Naive thymus-derived CD8-positive, alpha-beta T cell (primary cell): ENCODE measurements at places on chromosomes 7 and 10. TPM values are rescaled to one million over a fixed set of nuclear protein-coding genes. Genes with fewer than 3 reads are reported as not detected.

AZGP1 gene
- total RNA-seq, result not detected

LIPN gene
- total RNA-seq, result not detected

MMP21 gene
- 0.18 TPM for total RNA-seq

DNA sequence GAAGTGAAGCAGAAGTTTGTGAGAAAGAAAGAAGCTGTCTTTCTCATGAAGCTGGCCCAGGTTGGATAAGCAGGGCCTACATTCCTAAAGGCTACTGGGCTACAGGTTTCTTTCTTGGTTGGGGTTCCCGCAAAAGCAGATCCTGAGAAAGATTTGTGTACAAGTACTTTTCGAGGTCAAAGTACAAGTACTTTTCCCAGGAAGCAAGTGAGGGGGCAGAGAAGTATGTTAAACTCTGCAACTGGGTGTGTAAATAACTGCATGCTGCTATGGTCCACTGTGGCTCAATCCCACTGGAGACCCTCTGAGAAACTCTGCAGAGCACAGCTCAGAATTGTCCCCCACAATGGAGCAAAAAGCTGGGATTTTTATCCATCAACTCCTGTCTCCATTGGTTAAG, 28.7 kb downstream of the LSM5 start:
- H3K27me3 ChIP-seq, result peaks cover 17% of the 10 kb centered on the region
- no peak overlapping the region for H3K27ac ChIP-seq
- no peak for DNase-seq
- H3K4me3 ChIP-seq, result no peak overlapping the region
- no peaks in the 10 kb centered on the region for H3K4me1 ChIP-seq
- no peaks in the 10 kb centered on the region for H3K36me3 ChIP-seq

DNA sequence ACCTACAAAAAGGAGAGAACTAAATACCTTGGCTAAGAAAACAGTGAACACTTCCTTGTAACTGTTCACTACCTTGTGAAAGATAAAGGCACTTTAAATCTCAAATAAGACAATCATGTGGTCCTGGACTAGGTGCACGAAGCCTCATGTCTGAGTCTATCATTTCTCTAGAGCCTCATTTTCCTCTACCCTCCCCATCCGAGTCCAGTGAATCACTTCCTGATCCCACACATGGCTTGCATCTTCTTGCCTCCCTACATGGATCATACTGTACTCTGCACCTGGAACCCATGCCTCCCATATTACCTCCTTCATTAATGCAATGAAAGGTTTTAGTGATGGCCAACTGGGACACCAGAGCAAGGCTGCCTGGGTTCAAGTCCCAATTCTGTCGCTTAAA, 34.5 kb downstream of the SNX10 start:
- H3K27ac ChIP-seq, result no peak overlapping the region
- H3K4me1 ChIP-seq, result peaks cover 33% of the 10 kb centered on the region
- H3K4me3 ChIP-seq, result no peak overlapping the region
- no peaks in the 10 kb centered on the region for H3K27me3 ChIP-seq
- peaks cover 18% of the 10 kb centered on the region for H3K36me3 ChIP-seq

GRCh38 chr7:3156508-3156907, 112.8 kb upstream of the CARD11 start:
- no peak for DNase-seq
- H3K27ac ChIP-seq, result no peak overlapping the region
- no peaks in the 10 kb centered on the region for H3K36me3 ChIP-seq
- no peak overlapping the region for H3K4me3 ChIP-seq
- H3K4me1 ChIP-seq, result peaks cover 17% of the 10 kb centered on the region
- H3K27me3 ChIP-seq, result no peaks in the 10 kb centered on the region

GRCh38 chr7:66697449-66698438, 42.8 kb upstream of the RABGEF1 start:
- peaks cover 2% of the 10 kb centered on the region for H3K36me3 ChIP-seq
- H3K4me3 ChIP-seq, result no peak overlapping the region
- DNase-seq, result no peak
- no peaks in the 10 kb centered on the region for H3K4me1 ChIP-seq
- peak overlapping the region; percentile 17 for H3K27ac ChIP-seq

ZNF425 gene
- total RNA-seq, result 3.8 TPM

OPN1SW gene
- not detected for total RNA-seq

DNA sequence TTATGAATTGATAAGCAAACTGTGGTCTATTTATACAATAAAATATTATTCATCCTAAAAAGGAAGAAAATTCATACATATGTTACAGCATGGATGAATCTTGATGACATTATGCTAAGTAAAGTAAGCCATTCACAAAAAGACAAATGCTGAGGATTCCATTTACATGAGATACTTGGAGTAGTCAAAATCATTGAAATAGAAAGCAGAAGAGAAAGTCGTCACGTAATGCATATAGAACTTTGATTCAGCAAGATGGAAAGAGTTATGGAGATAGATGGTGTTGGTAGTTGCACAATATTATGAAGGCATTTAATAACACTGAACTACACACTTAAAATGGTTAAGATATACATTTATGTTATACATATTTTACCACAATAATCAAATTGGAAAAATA, 309.7 kb upstream of the KLF6 start:
- H3K27ac ChIP-seq, result no peak overlapping the region
- no peak overlapping the region for H3K4me3 ChIP-seq
- no peaks in the 10 kb centered on the region for H3K27me3 ChIP-seq
- H3K36me3 ChIP-seq, result no peaks in the 10 kb centered on the region

CAMK2B gene
- total RNA-seq, result not detected

DNA sequence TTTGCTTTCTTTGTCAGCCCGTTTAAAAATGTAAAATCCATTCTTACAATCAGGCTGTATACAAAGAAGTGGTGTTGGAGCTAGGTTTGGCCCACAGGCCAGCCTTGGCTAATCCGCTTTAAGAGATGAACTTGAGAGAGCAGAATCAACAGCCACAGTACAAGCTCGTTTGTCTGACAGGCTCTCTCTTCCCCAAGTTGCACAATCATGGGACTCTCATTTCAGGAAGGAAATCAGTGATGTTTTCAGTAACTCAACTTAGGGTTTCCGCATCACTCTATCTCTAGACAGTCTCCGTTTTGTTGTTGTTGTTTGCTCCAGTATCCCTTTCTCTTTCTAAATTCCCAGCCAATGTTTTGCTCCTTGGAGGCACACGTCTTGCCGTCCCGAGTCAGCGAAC, 582.0 kb upstream of the MKI67 start:
- no peaks in the 10 kb centered on the region for H3K36me3 ChIP-seq
- H3K27ac ChIP-seq, result no peak overlapping the region
- peaks cover 36% of the 10 kb centered on the region for H3K27me3 ChIP-seq
- no peak overlapping the region for H3K4me3 ChIP-seq
- no peaks in the 10 kb centered on the region for H3K4me1 ChIP-seq

TUBB8 gene
- not detected for total RNA-seq

- H3K27ac ChIP-seq, result no peak overlapping the region
- H3K4me1 ChIP-seq, result peaks cover 19% of the 10 kb centered on the region
- DNase-seq, result no peak
- no peak overlapping the region for H3K4me3 ChIP-seq
- H3K36me3 ChIP-seq, result no peaks in the 10 kb centered on the region
These were observed 200.5 kb downstream of the SKAP2 start for GRCh38 chr7:26663874-26664273.

DNA sequence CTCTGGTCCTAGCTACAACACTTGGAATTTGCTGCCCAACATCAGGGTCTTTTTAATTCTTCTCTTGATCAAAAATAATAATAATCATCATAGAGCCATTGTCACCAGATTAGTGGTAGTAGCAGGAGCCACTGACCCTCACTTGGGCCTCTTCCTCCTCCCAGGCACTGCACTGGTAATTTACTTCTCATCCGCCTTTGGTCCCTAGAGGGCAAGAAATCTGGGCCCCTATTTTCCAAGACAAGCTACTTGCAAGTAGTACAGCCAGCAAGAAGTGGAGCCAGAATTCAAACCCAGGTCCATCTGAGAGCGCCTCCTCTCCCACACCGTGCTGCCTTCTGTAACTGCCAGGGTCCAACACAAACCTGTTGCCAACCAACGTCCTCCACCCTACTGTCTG, 121.2 kb downstream of the SPDYE5 start:
- DNase-seq, result no peak
- no peaks in the 10 kb centered on the region for H3K27me3 ChIP-seq
- peaks cover 21% of the 10 kb centered on the region for H3K4me1 ChIP-seq
- no peak overlapping the region for H3K4me3 ChIP-seq
- H3K27ac ChIP-seq, result no peak overlapping the region
- H3K36me3 ChIP-seq, result no peaks in the 10 kb centered on the region

- no peaks in the 10 kb centered on the region for H3K27me3 ChIP-seq
- H3K36me3 ChIP-seq, result peaks cover 6% of the 10 kb centered on the region
- no peak overlapping the region for H3K27ac ChIP-seq
- no peak overlapping the region for H3K4me3 ChIP-seq
- no peak for DNase-seq
These were observed 118.5 kb downstream of the GRID1 start for GRCh38 chr10:86248062-86248461.

- no peaks in the 10 kb centered on the region for H3K36me3 ChIP-seq
- H3K27me3 ChIP-seq, result no peaks in the 10 kb centered on the region
- H3K4me1 ChIP-seq, result no peaks in the 10 kb centered on the region
- H3K27ac ChIP-seq, result no peak overlapping the region
These were observed 1138.6 kb upstream of the SORCS1 start for GRCh38 chr10:108303149-108303548.

GRCh38 chr10:61592581-61592980, 70.1 kb upstream of the CABCOCO1 start:
- DNase-seq, result no peak
- no peaks in the 10 kb centered on the region for H3K36me3 ChIP-seq
- H3K4me1 ChIP-seq, result no peaks in the 10 kb centered on the region
- no peaks in the 10 kb centered on the region for H3K27me3 ChIP-seq

DNA sequence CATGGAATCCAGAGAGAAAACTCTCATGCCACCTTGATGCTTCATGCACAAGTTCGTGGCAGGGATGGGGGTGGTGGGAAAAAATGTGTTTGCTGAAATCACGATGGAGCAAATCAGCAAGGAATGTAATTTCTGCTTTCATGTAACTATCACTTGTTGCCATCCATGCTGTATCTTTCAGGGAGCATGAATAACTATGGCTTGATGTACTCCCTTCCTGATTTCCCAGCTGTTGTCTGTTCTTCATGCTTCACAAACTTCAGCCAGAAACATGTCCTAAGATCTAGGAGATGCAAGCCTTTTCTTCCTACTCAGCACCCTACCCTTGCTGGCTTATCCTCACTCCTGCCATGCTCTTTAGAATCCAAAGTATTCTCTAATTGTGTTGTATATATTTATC, 64.0 kb downstream of the LRRC4 start:
- peaks cover 12% of the 10 kb centered on the region for H3K36me3 ChIP-seq
- H3K4me1 ChIP-seq, result no peaks in the 10 kb centered on the region
- no peak overlapping the region for H3K27ac ChIP-seq
- no peaks in the 10 kb centered on the region for H3K27me3 ChIP-seq
- H3K4me3 ChIP-seq, result no peak overlapping the region
- no peak for DNase-seq

HABP2 gene
- not detected for total RNA-seq

- H3K27me3 ChIP-seq, result no peaks in the 10 kb centered on the region
- H3K27ac ChIP-seq, result no peak overlapping the region
- peaks cover 4% of the 10 kb centered on the region for H3K4me1 ChIP-seq
- H3K36me3 ChIP-seq, result no peaks in the 10 kb centered on the region
These were observed 20.2 kb upstream of the ZNF282 start for GRCh38 chr7:149175150-149175549.

- no peak overlapping the region for H3K27ac ChIP-seq
- no peak for DNase-seq
- no peaks in the 10 kb centered on the region for H3K36me3 ChIP-seq
- H3K4me1 ChIP-seq, result no peaks in the 10 kb centered on the region
These were observed 60.8 kb downstream of the ADRA2A start for GRCh38 chr10:111137587-111137986.

DNA sequence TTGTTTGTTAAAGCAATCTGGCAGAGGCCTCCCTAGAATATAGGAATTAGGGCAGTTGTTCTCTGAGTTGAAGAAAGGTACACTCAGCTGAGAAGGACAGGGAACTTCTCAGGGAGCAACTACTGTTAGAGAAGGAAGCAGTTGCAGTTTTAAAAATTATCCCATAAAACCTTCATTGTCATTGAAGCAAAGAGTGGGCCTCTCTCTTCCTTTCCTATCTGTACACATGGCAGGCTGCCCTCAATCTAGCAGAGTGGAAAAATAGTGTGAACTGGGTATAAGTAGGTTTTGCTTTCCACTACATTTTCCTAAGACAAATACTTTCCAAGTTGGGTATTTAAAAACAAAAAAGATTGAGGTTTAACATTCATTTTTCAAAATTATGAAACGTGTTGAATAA, 236.7 kb upstream of the KLF14 start:
- no peak for DNase-seq
- H3K36me3 ChIP-seq, result peaks cover 14% of the 10 kb centered on the region
- peak overlapping the region; percentile 15 for H3K27ac ChIP-seq
- peaks cover 69% of the 10 kb centered on the region for H3K4me1 ChIP-seq
- H3K4me3 ChIP-seq, result no peak overlapping the region

AKR1B15 gene
- total RNA-seq, result not detected
